ENCODE measurements at places on chromosomes 7 and 10.
A peak's percentile ranks its signal among the peaks of the same experiment; 100 is the strongest.

DNA sequence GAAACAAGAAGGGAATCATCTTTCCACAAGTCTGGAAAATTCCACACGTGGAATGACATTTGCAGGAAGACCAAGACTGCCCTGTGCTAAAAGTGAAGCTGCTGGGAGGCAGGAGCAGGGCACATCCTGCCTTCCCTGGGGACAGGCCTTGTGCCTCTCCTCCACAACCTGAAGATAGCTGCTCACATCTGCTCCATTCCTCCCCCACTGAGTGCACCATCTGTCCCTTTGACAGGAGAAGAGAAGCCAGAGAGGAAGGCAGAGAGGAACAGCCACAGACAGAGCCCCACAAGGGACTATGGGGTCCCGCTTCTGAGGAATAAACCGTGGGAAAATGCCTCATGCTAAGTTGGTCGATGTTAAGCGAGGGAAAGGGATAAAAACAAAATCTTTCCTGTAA lies 15.9 kb upstream of the FAM171A1 start:
- no peaks in the 10 kb centered on the region for H3K36me3 ChIP-seq
- H3K4me3 ChIP-seq, result no peak overlapping the region
- H3K4me1 ChIP-seq, result no peaks in the 10 kb centered on the region

DNA sequence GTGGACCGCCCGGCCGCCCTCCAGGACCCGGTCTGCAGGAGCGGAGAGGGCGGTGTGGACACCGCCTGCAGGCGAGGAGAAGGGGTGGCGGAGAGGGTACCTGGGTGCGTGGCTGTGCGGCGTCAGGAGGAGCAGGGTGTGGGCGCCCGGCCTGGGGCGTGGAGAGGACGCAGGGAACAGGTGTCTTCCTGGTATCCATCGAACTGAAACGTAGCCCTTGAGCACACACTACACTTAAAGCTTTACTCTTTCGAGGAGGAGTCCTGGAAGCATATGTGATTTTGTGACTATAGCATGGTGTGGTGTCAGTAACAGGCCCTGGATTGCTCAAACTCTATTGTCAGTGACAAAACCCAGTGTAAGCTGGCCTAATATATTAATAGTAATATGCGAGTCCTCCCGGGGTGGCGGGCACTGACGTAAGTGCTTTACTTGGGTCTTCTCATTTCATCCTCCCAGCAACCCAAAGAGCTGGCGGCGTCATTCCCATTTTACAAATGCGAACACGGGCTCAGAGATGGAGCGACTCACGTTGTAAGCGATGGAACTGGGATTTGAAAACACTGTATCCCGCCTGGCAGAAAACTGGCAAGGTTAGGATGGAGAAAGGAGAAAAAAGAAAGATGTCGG lies 508 bp upstream of the TECPR1 start:
- peaks cover 7% of the 10 kb centered on the region for H3K36me3 ChIP-seq
- H3K4me1 ChIP-seq, result peaks cover 20% of the 10 kb centered on the region
- peak overlapping the region; percentile 87 for H3K4me3 ChIP-seq

GRCh38 chr10:121311812-121312443 lies 286.3 kb downstream of the FGFR2 start:
- H3K27me3 ChIP-seq, result no peaks in the 10 kb centered on the region
- H3K4me1 ChIP-seq, result no peaks in the 10 kb centered on the region
- H3K36me3 ChIP-seq, result no peaks in the 10 kb centered on the region
- no peak overlapping the region for H3K27ac ChIP-seq
- no peak for DNase-seq
- no peak overlapping the region for H3K4me3 ChIP-seq

DNA sequence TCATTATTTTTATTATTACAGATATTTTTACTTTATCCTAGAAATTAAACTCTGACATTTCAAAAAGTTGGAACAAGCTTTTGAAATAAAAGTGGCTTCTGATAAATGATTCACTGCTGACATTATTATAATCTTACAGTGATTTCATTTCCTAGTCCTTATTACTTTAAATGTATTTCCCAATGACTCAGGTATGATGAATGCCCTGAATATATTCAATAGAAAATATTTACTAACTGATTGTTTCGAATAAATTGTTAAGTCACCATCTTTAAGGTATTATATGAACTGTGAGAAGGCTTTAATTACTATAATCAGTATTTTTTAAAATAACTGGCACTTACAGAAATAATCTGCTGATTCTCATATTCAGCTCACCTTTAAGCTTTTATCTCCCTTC lies 21.6 kb downstream of the DKK1 start:
- H3K4me1 ChIP-seq, result no peaks in the 10 kb centered on the region
- H3K36me3 ChIP-seq, result no peaks in the 10 kb centered on the region
- peaks cover 8% of the 10 kb centered on the region for H3K27me3 ChIP-seq

DNA sequence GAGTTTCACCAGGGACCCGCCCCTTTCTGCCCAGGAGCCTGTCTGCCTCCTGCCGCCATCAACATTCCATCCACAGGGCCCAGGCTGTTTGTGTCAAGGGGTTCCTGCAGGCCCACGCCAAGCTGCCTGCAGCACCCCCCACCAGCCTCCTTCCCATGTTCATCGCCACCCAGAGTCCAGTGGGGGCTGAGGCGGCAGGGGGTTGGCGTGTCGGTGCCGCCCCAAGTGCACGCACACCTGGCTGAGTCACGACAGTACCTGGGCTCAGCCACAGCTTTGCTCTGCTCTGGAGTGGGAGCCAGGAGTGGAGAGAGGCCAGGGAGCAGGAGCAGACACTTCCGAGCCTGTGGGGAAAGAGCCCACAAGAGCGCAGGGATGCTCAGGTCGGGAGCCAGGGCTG lies 42.8 kb upstream of the TECTB start:
- no peaks in the 10 kb centered on the region for H3K27me3 ChIP-seq
- H3K4me1 ChIP-seq, result no peaks in the 10 kb centered on the region
- H3K4me3 ChIP-seq, result no peak overlapping the region

- no peak for DNase-seq
- no peaks in the 10 kb centered on the region for H3K36me3 ChIP-seq
- no peaks in the 10 kb centered on the region for H3K27me3 ChIP-seq
- no peaks in the 10 kb centered on the region for H3K4me1 ChIP-seq
- no peak overlapping the region for H3K4me3 ChIP-seq
These were observed 127.7 kb upstream of the PRR15 start for GRCh38 chr7:29435902-29436301.

GRCh38 chr7:45176886-45177731 lies 19.5 kb downstream of the RAMP3 start:
- H3K4me3 ChIP-seq, result no peak overlapping the region
- peak; percentile 48 for DNase-seq
- peaks cover 22% of the 10 kb centered on the region for H3K27me3 ChIP-seq
- no peaks in the 10 kb centered on the region for H3K4me1 ChIP-seq
- no peaks in the 10 kb centered on the region for H3K36me3 ChIP-seq

GRCh38 chr10:21740989-21741388 lies 207.0 kb downstream of the MLLT10 start:
- H3K36me3 ChIP-seq, result peaks cover 24% of the 10 kb centered on the region
- DNase-seq, result no peak
- H3K27ac ChIP-seq, result no peak overlapping the region
- no peak overlapping the region for H3K4me3 ChIP-seq

DNA sequence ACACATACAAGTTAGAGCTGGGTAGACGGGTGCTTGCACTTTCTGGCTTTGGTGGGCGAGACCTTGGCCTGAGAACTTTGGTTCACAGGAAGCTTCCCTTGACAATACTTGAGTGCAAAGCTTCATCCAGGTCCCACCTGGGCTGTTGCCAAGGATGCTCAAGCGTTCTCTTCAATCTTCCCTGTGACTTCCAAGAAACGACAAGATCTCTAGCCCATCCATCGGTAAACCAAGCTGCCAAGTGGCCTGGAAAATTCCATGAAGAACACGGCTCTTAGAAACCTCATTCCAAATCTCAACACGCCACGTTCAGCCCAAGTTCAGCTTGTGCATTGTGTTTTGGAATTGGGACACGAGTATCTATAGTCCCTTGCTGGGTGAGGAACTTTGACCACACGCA lies 84.7 kb downstream of the CHST15 start:
- H3K4me1 ChIP-seq, result no peaks in the 10 kb centered on the region
- no peaks in the 10 kb centered on the region for H3K27me3 ChIP-seq
- H3K27ac ChIP-seq, result no peak overlapping the region
- no peak overlapping the region for H3K4me3 ChIP-seq

DNA sequence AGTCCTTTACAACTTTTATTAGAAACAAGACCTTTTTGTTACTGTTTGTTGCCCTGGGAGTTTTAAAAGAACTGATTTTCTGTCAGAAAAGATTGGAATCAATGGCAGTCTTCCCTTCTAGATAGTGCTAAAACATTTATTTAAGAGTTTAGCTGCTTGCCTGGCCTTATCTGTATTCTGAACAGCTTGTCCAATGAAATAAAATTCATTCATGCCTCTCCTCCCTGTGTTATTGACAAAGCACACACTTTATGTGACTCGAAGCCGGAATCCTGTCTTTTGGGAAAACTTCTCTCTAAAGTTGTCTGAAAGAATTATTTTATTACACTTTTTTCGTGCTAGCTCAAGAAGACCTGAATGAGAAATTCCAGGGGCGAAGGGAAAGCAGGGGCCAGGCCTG lies 992.5 kb downstream of the TYW1 start:
- DNase-seq, result no peak
- H3K36me3 ChIP-seq, result no peaks in the 10 kb centered on the region
- no peaks in the 10 kb centered on the region for H3K27me3 ChIP-seq
- no peaks in the 10 kb centered on the region for H3K4me1 ChIP-seq
- no peak overlapping the region for H3K27ac ChIP-seq

GRCh38 chr10:14311206-14311957 lies 19.3 kb downstream of the FRMD4A start:
- DNase-seq, result no peak
- H3K4me3 ChIP-seq, result no peak overlapping the region
- no peak overlapping the region for H3K27ac ChIP-seq
- no peaks in the 10 kb centered on the region for H3K27me3 ChIP-seq

GRCh38 chr10:48895803-48896195 lies 43.8 kb downstream of the LRRC18 start:
- no peak overlapping the region for H3K27ac ChIP-seq
- H3K36me3 ChIP-seq, result no peaks in the 10 kb centered on the region
- H3K4me3 ChIP-seq, result no peak overlapping the region
- H3K4me1 ChIP-seq, result no peaks in the 10 kb centered on the region

DNA sequence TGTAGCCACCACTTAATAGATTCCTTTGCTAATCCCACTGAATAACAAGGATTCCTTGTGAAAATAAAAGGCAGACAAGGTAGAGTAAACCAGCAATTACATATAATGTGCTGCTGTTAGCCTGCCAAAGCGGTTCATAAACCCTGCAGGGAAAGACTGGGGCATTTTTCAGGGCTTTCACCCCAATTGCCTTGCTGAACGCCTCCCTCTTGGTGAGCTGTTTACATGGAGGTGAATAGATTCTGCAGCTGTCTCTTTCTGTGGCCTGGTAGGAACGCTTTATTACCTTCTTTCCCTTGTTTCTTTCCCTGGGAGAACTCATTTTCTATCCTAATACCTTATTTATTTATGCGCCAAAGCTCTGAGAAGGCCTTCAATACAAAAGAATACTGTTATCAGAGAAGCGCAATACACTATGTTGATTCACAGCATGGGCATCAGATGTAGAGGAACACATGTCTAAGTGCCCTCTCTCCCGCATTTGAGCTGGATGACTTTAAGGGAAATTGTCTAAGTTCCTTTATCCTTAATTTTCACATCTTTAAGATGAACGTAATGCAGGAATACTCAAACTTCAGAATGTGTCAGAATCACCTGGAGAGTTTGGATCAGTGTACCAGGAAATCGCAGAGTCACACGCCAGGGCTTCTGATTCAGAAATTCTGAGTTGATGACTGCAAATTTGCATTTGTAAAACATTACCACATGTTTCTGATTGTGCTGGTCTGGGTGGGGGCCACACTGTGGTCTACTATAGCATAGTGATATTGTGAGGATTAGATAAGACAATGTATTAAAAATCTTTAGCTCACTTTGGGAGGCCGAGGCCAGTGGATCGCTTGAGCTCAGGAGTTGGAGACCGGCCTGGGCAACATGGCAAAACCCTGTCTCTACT lies 1203.8 kb downstream of the SORCS3 start:
- H3K4me1 ChIP-seq, result no peaks in the 10 kb centered on the region
- H3K36me3 ChIP-seq, result no peaks in the 10 kb centered on the region
- no peak overlapping the region for H3K27ac ChIP-seq
- no peaks in the 10 kb centered on the region for H3K27me3 ChIP-seq
- H3K4me3 ChIP-seq, result no peak overlapping the region

- no peak for DNase-seq
- H3K36me3 ChIP-seq, result no peaks in the 10 kb centered on the region
- H3K27me3 ChIP-seq, result peaks cover 9% of the 10 kb centered on the region
- H3K4me3 ChIP-seq, result no peak overlapping the region
These were observed 86.7 kb upstream of the RET start for GRCh38 chr10:42990016-42990720.

DNA sequence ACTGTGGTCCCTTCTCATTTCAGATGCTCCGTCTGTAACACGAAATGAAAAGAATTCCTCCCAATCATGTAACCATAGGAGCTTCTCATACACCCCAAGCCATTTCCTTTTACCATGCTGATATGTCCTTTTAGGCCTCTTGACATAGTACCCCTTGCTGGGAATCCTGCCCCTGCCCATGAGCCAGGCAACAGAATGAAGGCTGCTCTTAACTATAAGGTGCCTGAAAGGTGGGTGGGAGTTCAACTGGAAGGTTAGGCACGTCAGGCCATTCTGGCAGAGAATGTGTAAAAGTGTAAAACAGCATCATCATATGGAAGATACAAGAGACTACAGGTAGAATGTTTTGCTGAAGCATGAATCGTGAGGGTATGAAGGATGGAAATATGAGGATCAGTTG lies 22.5 kb downstream of the IL2RA start:
- H3K4me3 ChIP-seq, result no peak overlapping the region
- no peaks in the 10 kb centered on the region for H3K4me1 ChIP-seq
- H3K27ac ChIP-seq, result no peak overlapping the region
- no peaks in the 10 kb centered on the region for H3K27me3 ChIP-seq
- no peaks in the 10 kb centered on the region for H3K36me3 ChIP-seq

GRCh38 chr10:37439826-37440225 lies 314.4 kb downstream of the ANKRD30A start:
- no peak overlapping the region for H3K27ac ChIP-seq
- no peak for DNase-seq
- no peaks in the 10 kb centered on the region for H3K27me3 ChIP-seq
- no peak overlapping the region for H3K4me3 ChIP-seq
- H3K36me3 ChIP-seq, result no peaks in the 10 kb centered on the region

DNA sequence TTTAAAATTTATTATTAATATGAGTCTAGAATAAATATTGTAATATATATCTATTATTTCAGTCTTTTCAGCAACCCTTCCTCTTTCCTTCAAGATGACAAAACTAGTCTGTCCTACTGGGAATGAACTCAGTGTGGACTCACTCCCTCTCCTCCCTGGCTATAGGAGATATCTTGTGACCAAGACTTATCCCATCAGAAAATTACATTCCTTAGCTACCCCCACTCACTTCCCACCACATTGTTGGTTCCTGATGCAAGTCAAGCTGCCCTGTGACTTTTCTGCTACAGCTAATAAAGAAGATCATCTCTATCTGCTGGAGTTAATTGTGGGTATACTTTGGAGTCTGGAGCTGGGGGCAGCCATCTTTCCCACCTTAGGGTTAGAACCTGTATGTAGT lies 28.0 kb upstream of the MCU start:
- H3K27ac ChIP-seq, result no peak overlapping the region
- H3K4me3 ChIP-seq, result no peak overlapping the region
- no peaks in the 10 kb centered on the region for H3K36me3 ChIP-seq
- H3K27me3 ChIP-seq, result no peaks in the 10 kb centered on the region
- DNase-seq, result no peak
- no peaks in the 10 kb centered on the region for H3K4me1 ChIP-seq

Measured in tibial artery (tissue), 4 donors.